Endothelial cell (in vitro differentiated cells): ENCODE measurements at places on chromosomes 5 and 9. TPM values are rescaled to one million over a fixed set of nuclear protein-coding genes. Genes with fewer than 3 reads are reported as not detected.
A peak's percentile ranks its signal among the peaks of the same experiment; 100 is the strongest.

NPM1 gene
- 1,016 TPM for total RNA-seq

HIGD2A gene
- 88.3 TPM for total RNA-seq

GRCh38 chr5:149774906-149775305 is 44.8 kb downstream of the PPARGC1B start:
- DNase-seq: no peak
- H3K27me3 ChIP-seq: peaks cover 13% of the 10 kb centered on the region
- H3K4me1 ChIP-seq: peaks cover 25% of the 10 kb centered on the region
- H3K27ac ChIP-seq: no peak overlapping the region

DNA sequence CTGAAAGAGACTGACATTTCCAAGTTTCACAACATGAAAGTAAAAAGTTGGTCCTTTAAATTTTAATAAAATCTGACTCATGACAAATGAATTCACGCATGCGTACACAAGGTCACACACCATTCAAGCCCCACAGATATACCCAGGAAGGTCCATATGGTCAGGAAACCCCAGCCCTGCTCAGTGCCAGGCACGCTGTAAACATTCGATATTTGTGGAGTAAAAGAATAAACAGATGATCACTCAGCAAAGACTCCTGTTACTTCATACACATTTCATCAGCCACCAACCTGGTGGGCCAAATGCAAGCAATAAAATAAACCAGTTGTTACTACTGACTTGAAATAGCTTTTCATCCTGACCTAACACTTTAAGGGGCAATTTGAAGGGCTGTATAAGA is 158.0 kb upstream of the RETREG1 start:
- no peak for DNase-seq
- H3K27me3 ChIP-seq: peaks cover 4% of the 10 kb centered on the region
- no peak overlapping the region for H3K4me3 ChIP-seq
- no peak overlapping the region for H3K27ac ChIP-seq
- H3K4me1 ChIP-seq: no peaks in the 10 kb centered on the region

GRCh38 chr5:72079288-72079687 is 28.0 kb upstream of the MAP1B start:
- H3K27ac ChIP-seq: no peak overlapping the region
- H3K36me3 ChIP-seq: no peaks in the 10 kb centered on the region
- peak; percentile 26 for DNase-seq

GRCh38 chr5:78574131-78574673 is 74.4 kb downstream of the LHFPL2 start:
- DNase-seq: no peak
- peaks cover 23% of the 10 kb centered on the region for H3K4me1 ChIP-seq
- peaks cover 3% of the 10 kb centered on the region for H3K36me3 ChIP-seq
- H3K27ac ChIP-seq: no peak overlapping the region

- H3K4me1 ChIP-seq: no peaks in the 10 kb centered on the region
- H3K27me3 ChIP-seq: peaks cover 11% of the 10 kb centered on the region
- no peak overlapping the region for H3K27ac ChIP-seq
- H3K4me3 ChIP-seq: no peak overlapping the region
- H3K36me3 ChIP-seq: peaks cover 7% of the 10 kb centered on the region
Measured at GRCh38 chr9:134423749-134424148, 97.5 kb downstream of the RXRA start.

NELFB gene
- 65.6 TPM for total RNA-seq

- H3K27ac ChIP-seq: no peak overlapping the region
- H3K4me3 ChIP-seq: no peak overlapping the region
- no peak for DNase-seq
- no peaks in the 10 kb centered on the region for H3K36me3 ChIP-seq
- H3K27me3 ChIP-seq: no peaks in the 10 kb centered on the region
Measured at GRCh38 chr9:84711398-84711777, 41.9 kb downstream of the NTRK2 start.

ENHO gene
- 4.1 TPM for total RNA-seq

GRCh38 chr5:15584528-15584927 is 84.5 kb downstream of the FBXL7 start:
- no peak for DNase-seq
- no peaks in the 10 kb centered on the region for H3K4me1 ChIP-seq
- H3K4me3 ChIP-seq: peak overlapping the region; percentile 72
- no peak overlapping the region for H3K27ac ChIP-seq

PLPPR1 gene
- total RNA-seq: 0.15 TPM

KIF27 gene
- total RNA-seq: 6.5 TPM

ADAMTS12 gene
- total RNA-seq: 9.8 TPM

KIF2A gene
- 56.8 TPM for total RNA-seq

ANKRD34B gene
- total RNA-seq: 0.62 TPM

DNA sequence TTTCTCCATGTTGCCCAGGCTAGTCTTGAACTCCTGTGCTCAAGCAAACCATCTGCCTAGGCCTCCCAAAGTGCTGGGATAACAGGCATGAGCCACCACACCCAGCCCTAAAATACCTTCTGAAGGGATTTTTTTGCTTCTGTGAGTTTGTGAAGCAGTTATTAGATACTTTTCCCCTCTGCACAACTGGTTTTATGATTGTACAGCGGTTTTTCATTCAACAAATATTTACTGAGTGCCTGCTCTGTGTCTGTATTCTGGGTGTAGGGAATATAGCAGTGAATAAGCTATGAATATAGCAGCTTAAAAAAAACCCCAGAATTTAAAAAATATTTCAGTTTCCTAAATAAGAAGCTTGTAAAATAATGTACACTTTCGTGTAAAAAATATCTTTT is 2.3 kb downstream of the SNX24 start:
- peaks cover 4% of the 10 kb centered on the region for H3K36me3 ChIP-seq
- peaks cover 13% of the 10 kb centered on the region for H3K4me1 ChIP-seq
- H3K4me3 ChIP-seq: no peak overlapping the region

DNA sequence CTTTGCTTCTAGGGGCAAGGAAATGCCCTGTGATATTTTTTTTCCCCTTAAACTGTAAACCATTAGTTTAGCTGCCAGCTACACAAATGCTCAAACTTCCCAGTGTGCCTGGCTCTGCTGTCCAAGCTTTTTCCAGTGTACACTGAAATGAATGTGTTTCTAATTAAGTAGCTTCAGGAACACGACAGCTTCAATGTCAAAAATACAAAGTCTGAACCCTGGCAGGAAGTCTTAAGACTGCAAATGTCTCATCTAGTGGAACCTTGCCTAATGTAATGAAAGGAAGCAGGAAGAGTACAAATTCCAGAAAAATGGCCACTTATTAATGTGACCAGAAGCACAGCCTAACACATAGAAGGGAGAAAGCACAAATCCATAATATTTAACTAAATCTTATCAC is 255.2 kb downstream of the CRB2 start:
- H3K4me3 ChIP-seq: no peak overlapping the region
- H3K27ac ChIP-seq: no peak overlapping the region
- H3K27me3 ChIP-seq: no peaks in the 10 kb centered on the region
- peaks cover 3% of the 10 kb centered on the region for H3K4me1 ChIP-seq

GRCh38 chr5:10857338-10857733 is 96.3 kb upstream of the DAP start:
- H3K27me3 ChIP-seq: peaks cover 5% of the 10 kb centered on the region
- DNase-seq: no peak
- H3K4me1 ChIP-seq: peaks cover 10% of the 10 kb centered on the region

DNA sequence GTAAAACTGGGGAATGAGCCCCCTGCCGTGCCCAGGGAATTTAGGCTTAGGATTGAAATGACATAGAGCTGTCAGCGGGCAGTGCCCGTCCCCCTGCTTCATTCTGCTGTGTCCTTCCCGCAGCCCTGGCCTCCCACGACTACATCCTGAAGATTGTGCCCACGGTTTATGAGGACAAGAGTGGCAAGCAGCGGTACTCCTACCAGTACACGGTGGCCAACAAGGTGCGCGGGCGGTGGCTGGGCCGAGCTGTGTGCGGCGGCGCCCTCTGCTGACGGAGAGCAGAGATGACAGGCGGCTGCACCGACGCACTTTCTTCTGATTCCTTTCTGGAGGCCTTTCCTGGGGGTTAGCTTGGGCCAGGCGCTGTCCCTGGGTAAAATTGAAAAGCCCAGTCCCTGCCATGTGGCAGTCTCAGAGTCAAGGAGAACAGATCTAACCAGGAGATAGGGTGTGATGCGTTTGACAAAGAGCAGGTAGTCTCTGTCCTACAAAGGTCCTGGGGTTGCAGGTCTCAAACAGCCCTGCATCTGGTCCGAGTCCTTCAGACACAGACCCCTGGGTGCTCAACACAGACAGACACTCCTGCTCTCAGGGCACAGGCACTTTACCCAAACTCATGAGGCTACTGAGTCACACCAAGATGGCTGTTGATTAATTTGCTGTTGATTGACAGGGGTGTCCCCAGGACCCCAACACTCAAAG is 26.8 kb upstream of the RPL26L1 start:
- no peak overlapping the region for H3K27ac ChIP-seq
- peaks cover 19% of the 10 kb centered on the region for H3K36me3 ChIP-seq
- peaks cover 11% of the 10 kb centered on the region for H3K27me3 ChIP-seq
